HCEC 1CT (cell line): ENCODE measurements at places on chromosomes 7 and 10.

DNA sequence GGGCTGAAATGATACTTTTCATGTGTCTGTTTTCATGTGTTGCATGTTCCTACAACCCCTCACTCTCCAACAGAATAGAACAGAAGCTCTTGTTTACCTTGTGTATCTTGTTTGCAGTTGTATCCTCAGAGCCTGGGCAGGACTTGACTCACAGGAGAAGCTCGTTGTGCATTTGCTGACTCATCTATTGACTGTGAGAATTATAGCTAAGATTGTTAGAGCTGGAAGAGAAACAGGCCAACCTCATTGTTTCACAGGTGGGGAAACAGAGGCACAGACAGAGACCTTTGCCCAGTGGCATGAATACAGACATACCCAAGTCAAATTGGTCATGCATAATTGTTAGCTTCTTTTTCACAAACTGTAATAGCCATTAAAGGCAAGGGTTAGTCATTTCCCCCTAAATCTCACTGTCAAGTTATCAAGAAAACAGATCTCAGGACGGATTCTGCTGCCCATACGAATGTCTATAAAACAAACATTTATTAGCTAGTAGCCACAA is 4.6 kb upstream of the TSPAN15 start:
- peak; percentile 90 for DNase-seq

GRCh38 chr7:108452707-108453106 is 3.5 kb downstream of the NRCAM start:
- peak; percentile 46 for DNase-seq

- no peak for DNase-seq
Observed at GRCh38 chr7:92260248-92260781, 14.5 kb downstream of the ANKIB1 start.

DNA sequence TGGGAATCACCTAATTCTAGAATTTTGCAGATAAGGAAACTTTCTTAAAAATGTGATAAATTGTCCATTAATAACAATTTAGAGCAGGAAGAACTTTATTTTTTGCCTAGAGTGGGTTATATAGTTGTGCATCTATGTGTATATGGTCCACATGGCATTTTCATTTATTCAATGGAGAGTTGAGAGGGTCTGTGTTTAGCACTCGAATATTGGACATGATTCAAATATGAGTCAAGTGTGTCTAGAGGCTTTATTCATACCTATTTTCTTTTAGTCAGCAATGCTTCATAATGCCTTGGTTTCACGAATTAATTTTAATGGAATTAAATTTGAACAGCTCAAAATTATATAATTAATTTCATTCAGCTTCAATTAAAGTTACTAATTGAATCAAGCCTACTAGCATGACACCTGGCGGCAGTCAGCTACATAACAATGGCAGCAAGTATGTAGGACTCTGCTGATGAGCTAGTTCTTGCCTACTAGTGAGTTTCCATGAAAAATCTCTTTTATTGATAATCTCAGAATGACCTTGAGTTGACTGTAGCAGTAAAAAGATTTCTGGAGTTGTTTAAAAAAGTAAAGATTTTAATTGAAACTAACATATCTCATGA is 17.7 kb downstream of the MDFIC start:
- no peak for DNase-seq

DNA sequence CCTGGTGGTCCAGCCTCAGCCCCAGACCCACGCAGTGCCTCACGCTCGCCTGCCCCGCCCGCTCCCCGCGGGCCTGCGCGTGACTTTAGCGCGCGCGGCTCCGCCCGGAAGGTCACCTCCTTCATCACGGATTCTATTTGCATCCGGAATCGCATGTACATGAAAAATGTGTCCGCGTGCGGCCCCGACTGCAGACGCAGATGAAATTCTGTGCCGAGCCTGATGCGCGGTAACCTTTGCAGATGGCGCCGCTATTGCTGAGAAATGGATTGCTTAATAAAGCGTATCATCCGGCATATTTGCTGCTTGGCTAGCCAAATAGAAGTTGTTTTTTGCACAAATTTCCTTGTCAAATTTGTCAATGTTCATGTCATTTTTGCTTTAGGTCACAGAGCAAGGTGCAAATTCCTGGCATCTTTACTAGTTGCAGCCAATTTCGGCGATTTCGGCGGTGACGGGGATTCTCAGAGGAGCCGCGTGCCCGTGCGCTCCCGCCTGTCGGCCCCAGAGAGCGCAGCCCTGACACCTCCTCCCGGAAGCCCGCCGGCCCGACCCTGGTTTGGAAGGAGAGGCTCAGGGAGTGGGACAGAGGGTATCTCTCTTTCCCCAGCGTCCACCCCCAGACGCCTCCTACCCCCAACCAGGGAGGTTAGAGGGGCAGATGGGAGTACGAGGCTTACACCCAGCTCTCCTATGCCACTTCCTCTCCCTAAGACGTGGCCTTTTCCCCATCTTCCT is 85.9 kb upstream of the PAX2 start:
- no peak for DNase-seq

DNA sequence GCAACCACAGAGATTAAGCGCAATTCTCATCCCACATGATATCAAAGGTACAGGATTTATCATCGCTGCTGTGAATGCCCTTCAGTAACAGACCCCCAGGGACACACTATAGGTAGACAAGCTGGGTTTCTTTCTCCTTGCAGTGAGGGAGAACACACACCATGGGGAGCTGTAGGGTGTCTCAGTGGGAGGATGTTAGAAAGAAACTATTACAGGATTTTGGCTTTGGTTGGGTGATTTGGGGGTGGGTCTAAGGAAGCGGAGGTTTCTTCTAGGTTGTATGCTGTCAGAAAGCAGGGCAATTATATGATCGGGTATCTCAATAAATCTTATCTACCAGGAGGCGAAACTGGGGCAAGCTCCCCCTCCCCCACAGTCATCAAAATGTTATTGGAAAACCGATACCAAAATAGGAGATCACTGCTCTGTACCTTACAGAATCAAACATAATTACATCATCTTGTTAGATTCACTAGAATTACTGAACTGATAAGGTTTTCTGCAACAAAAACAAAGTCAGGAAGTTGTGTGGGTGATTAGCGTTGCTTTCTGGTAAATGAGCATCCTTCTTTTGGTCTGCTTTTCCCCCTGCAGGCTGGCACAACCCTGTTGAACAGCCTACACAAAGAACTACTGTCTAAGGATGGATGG is 209.7 kb downstream of the TEX36 start:
- no peak for DNase-seq

GRCh38 chr7:158023157-158023556 is 564.5 kb downstream of the PTPRN2 start:
- DNase-seq, result no peak

- DNase-seq, result no peak
Observed at GRCh38 chr7:130490888-130491804, 739 bp upstream of the MEST start.

- DNase-seq, result no peak
Observed at GRCh38 chr10:88293073-88293472, 290.0 kb downstream of the RNLS start.

DNA sequence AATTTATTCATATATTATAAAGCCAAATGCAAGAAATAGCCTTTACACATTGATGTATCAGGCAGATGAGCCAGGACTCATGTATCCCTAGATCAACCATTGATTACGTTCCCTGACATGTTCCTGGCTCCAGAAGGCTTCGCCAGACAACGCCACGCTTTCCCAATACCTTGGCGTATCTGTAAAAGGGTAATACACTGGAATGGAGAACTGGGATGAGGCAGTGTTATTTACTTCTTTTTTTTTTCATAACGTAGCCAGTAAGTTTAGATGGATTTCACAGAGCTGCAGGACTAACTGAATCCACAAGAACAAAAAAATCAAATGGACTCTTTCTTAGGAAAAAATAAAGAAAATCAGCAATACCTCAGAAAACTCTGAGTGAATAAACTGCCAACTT is 588.1 kb upstream of the SEMA3D start:
- DNase-seq, result no peak

DNA sequence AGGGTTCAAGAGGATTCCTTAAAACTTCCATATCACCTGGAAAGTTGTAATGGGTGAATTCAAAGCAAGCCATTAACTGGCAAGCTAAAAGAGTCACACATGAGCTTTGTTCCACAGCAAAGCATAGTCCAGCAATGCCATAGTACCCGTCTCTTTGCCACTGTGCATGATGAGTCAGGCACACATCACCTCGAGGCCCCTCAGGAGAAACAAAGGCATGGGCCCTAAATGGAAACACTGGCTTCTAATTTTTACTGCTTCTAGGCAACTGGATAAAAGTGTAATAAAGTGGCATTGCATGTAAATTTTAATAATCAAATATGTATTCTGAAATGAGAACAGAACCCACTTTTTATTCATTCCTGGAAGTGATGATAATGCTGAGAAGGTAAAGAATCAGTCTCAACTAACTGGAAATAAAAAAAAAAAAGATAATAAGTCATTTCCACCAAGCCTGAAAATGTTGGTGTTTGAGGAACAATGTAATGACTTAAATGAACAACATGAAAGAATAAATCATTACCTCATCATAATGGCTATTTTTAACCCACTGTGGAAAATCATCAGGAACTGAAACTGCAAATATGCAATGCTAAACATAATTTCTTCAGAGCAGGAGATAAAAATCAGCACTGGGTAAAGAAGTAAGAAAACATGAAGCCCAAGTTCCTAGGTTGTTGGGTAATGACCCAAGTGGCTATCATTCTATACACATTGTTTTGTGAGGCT is 104.9 kb downstream of the CDK6 start:
- peak; percentile 37 for DNase-seq

DNA sequence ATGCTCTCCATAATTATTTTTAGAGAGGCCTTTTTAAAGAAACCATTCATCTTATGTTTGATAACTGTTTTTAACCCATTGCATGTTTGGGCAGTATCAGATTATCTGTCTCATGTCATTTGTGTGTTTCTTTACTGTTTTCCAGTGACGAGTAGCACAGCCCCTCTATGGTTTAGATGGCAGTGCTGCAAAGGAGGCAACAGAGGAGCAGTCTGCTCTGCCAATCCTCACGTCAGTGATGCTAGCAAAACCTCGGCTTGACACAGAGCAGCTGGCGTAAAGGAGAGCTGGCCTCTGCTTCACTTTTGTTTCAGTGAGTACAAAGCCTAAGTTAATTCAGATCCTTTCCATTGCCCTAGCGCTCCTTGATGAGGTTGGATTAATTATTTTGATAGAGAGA is 80.4 kb upstream of the GARIN1A start:
- DNase-seq, result no peak
